B cell (primary cell): ENCODE measurements at places on chromosomes 5 and 9.

DNA sequence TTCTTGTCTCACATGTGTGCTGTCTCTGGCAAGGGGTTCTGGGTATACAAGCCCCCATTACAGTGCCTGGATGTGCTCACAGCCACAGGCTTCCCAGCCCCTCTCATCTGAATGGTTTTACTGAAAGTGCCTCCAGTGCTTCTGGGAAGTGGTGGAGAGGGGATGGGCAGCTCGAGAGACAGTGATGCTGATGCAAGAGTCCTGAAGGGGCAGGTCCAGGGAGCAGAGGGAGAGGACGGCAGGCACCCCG, 93.5 kb downstream of the PHF2 start:
- no peak for DNase-seq

DNA sequence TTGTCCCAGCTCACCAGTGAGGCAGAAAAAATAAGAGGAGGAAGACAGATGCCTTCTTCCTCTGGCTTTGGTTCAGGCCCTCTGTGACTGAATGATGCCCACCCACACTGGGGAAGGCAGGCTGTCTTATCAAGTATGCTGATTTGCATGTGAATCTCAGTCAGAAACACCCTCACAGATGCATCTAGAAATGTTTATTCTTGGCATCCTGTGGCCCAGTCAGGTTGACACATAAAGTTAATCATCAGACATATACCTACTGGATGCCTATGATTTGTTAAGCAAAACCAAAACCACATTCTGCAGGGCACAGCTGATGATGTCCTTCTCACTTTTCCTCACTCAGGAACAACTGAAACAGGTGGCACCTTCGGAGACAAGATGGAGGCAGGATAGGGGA, 243.4 kb upstream of the KCNN2 start:
- no peak for DNase-seq

DNA sequence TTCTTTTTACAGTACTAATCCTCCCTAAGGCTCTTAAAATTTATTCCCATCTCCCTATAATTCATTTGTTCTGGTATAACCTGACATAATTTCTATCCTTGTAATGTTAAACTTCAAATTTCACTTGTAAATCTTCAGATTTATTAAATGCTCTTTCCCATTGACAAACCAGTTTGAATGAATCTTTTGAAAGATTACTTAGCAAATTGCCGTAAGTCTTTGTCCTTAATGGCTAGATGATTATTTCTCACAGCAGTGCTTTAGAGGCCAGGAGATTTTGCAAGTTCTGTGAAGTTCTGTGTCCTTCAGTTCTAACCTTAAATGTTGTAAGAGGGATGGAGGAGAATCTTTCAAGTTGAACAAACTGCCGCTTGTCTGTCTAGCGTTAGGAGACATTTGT, 4.2 kb downstream of the SLC44A1 start:
- no peak for DNase-seq

GRCh38 chr5:176355400-176356178, 6.0 kb downstream of the KIAA1191 start:
- no peak for DNase-seq

DNA sequence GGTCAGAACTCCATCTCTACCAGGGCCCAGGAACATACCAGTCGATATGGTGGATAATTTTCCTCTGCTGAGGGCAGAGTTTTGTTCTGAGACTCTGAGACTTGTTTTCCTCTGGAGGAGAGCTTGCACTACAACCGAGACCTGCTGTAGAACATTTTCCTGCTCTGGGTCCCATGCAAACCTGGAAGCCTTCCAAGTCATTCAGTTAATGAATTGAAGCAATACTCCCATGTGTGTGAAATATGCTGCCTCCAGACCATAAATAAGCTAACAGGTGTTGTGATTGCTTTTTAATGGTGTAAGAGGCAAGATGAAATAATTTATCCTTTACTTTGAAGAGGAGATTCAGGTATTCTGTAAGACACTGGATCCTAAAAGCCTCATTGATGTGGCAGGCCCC, 372.8 kb downstream of the TMEM167A start:
- no peak for DNase-seq

GRCh38 chr9:120846251-120846889, 3.6 kb upstream of the PSMD5 start:
- no peak for DNase-seq

DNA sequence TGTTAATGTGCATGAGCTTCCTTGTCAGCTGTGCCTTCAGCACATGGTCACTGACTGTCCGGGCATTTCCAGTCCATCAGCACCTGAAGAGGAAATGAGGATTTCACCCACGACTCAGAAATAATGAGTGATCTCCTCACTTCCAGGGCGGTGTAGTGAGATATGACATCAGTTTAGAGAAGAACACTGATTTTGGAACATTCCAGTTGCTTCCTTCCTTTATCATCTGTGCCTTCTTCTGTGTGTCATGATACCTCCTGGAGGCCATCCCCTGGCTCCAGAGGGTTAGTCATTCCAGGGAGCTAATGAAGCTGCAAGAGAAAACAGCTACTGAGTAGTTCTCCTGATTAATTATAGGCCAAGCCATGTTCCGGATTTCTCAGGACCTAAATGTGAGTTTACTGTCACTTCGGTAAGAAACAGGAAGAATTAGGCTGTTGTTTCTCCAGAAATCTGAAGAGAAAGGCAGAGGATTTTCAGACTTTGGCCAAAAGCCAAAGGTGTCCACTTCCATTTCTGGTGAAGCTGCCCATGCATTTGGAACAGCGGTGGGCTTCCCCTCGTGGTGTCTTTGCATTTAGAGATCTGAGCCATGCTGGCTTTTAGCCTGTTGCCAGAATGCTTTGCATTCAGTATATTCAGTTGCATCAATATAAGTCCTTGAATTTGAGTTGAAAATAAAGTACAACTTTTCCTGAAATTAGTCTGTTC, 161.3 kb upstream of the OTULINL start:
- DNase-seq: no peak

GRCh38 chr5:68757006-68757405, 336.8 kb upstream of the SLC30A5 start:
- DNase-seq: no peak

- no peak for DNase-seq
Observed at GRCh38 chr5:28430565-28431178, 1392.3 kb upstream of the CDH9 start.

DNA sequence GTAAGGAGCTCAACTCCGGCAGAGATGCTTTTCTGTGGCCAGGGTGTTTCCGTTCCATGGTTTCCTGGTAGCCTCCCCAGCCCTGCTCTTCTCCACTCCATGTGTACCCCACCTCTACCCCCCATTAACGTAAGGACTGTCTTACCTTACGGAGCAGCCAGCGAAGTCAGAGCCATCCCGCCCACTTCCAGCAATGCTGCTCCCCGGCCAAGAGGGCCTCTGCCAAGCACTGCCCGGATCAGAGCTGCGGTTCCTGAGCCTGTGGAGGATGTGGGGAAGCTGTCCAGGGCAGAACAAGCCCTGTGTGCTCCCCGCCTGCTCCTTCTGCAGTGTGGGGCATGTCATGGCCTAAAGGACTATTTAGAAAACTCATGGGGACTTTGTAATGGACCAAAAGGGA, 261.2 kb downstream of the GADD45G start:
- no peak for DNase-seq

DNA sequence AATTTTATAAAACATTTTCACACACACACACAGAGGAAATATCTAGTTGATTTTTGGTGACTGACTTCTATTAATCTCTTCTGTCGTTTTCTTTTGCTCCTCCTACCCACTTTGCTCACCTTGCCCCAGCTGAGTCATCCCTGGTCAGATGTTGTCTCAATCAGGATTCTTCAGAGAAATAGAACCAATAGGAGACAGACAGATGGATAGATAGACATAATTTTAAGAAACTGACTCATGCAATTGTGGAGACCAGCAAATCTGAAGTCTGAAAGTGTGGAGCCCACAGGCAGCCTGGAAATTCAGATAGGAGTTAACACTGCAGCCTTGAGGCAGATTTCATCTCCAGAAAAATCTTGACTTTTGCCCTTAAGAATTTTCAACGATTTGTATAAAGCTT, 37.0 kb upstream of the PIK3R1 start:
- DNase-seq: no peak

DNA sequence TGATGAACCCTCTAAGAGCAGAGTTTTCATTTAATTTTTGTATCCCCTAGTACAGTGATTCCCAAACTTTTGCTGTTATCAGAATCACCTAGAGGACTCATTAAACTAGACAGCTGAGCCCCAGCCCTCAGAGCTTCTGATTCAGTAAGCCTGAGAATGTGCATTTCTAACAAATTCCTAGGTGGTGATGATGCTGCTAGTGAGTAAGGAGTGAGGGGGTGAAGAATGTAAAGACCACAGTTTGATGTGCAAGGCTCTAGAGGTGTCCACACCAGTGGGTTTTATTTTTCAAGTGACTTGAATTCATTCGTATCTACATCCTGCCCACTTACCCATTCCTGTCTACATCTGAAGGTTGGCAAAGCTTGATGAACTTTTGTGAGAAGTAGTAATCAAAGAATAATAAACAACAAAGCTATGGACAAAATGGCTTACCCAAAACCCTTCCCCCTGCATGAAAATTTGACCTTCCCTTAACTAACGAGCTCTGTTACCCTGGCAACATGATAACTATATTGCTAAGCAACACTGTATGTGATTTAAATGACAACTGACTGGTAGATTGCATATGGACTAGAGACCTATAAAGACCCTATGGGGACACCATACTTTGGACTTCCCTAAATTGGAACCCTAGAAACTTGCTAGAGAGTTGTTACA, 35.2 kb downstream of the DTWD2 start:
- no peak for DNase-seq

DNA sequence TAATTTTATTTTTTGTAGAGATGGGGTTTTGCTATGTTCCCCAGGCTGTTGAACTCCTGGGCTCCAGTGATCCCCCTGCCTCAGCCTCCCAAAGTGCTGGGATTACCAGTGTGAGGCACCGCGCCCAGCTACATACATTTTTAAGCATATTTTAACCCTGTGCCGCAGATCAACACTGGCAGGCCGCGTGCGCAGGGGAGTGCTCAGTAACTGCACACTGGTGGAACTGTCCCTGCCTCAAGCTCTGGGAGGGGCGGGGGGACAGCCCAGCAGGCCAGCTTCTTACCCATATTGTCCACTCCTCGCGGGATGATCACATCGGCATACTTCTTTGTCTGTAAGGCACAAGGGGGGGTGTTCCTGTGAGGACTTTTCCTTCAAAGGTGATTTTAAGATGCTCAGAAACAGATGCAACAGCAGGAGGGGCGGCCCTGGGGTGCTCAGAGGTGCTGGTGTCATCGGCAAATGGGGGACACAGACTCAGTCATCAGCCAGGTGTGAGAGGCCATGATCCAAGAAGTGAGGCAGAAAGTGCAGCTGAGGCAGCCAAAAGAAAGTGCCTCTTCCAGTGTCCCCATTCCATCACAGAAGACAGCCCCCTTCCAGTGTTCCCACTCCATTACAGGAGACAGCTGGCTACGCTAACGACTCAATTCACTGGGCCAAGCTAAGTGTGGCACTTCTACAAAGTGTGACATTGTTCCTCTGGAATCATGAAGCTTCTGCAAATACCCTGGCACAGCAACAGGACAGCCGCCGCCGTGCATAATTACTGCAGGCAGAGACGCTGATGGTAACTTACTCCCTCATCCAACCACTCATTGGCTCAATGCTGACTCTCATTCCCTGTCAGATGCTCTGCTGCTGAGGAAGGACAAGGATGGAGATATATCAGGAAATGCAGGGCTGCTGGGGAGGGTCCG, 5.2 kb downstream of the UCK1 start:
- no peak for DNase-seq

DNA sequence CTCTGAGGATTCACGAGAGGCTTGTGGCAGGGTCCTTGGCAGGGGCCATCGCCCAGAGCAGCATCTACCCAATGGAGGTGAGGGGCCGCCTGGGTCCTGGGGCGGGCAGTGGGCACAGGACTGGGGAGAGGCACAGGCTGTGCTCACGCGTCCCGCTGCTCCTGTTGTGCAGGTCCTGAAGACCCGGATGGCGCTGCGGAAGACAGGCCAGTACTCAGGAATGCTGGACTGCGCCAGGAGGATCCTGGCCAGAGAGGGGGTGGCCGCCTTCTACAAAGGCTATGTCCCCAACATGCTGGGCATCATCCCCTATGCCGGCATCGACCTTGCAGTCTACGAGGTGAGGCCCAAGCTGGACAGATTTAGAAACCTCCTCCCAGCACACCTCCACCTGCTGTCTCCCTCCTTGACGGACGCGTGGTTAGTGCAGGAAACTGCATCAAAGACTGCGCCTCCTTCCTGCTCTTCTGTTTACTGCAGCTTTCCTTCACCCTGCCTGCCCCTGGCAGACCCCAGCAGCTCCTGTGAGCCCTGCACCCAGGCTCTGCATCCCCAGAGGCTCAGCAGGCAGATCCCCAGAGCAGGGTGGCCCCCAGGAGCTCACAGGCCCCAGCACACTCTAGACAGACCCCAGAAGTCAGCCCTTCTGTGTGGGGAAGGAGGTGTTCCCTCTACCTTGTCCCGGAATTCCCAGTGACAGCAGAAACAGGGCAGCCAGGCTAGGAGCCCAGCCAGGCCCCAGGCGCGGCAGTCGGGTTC, 21.2 kb downstream of the PTGES2 start:
- no peak for DNase-seq

DNA sequence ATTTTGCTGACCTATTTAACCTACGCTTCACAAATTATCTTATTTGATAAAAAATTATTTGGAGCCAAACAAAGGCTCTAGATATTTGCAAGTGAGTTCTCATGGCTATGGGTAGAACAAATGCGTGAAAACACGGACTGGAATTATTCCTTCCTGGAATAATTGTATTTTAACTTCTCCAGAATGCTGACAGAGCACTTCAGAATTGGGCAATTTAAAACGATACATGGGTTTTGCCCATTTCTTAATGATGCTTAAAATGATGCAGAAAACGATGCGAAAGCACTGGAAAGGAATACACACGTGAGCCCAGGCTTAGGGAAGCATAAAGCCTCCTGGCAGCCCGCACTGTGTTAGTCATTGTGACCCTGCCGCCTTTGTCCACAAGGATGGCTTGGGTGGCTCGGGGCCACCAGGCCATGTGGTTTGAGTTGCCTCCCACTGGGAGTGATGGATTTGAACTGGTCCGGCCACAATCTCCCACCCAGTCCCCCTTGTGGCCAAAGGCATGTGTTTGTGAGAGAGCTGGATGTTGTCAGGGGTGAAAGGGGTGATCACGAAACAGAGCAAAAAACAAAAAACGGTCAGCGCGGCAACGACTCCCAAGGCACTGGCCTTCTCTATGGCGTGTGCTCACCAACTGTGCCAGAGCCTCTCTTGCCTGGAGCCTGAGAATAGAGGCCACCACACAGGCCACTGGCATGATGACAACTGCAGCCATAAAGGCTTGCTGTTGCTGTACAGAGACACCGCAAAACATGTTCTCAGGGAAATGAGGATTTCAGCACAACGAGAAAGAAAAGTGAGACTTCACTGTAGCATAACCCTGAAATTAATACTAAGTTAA, 234.2 kb upstream of the ADAMTS16 start:
- no peak for DNase-seq

- no peak for DNase-seq
Observed at GRCh38 chr9:95381221-95381620, 63.7 kb upstream of the FANCC start.

- DNase-seq: no peak
Observed at GRCh38 chr5:9245071-9245470, 300.8 kb downstream of the SEMA5A start.

- peak; percentile 53 for DNase-seq
Observed at GRCh38 chr5:138241688-138242571, 28.8 kb upstream of the CDC23 start.
